CD4-positive, alpha-beta memory T cell (primary cell): ENCODE measurements at places on chromosomes 6 and 20. TPM values are rescaled to one million over a fixed set of nuclear protein-coding genes. Genes with fewer than 3 reads are reported as not detected.

- no peak for DNase-seq
Observed at GRCh38 chr6:143696664-143697000, 18.9 kb downstream of the PHACTR2 start.

GRCh38 chr20:45323731-45324130, 15.6 kb upstream of the MATN4 start:
- no peak for DNase-seq

- no peak for DNase-seq
Observed at GRCh38 chr6:34593701-34594100, 37.6 kb upstream of the SPDEF start.

GRCh38 chr6:46715141-46715540, 20.0 kb downstream of the PLA2G7 start:
- DNase-seq, result no peak

GRCh38 chr6:166395778-166396177, 13.0 kb upstream of the MPC1 start:
- no peak for DNase-seq

DNA sequence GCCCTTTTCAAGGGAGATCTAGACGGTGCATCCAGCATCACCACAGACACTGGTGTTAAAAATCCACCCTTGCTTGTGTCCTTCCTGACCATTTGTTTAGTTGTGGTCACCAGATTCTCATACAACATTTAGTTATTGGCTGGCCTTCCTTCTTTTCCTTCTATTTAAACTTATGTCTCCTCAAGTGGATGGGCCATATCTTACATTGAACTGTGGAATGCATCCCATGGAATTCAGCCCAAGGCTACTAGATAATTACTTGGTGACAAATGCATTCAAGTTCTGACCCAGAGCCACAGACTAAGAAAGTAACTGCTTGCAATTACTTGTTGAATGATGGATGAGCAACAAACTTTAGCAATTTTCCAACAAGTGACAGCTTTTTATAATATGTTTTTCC, 198.9 kb upstream of the SSTR4 start:
- no peak for DNase-seq

- DNase-seq, result no peak
Observed at GRCh38 chr6:6434151-6434550, 113.7 kb upstream of the F13A1 start.

DNA sequence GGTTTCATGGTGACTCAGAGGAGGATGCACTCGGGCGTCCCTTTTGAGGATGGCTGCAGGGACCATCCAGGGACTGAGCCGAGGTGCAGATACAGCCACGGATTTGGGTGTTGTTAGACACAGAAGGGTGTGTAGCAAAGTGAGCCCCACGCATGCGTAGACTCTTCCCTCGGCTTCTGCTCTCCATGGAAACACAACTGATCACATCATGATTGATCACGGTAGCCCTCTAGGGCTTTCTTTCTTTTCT, 606 bp upstream of the ULBP1 start:
- no peak for DNase-seq

GRCh38 chr6:164996838-164997237, 312.6 kb downstream of the C6orf118 start:
- DNase-seq, result no peak

DNA sequence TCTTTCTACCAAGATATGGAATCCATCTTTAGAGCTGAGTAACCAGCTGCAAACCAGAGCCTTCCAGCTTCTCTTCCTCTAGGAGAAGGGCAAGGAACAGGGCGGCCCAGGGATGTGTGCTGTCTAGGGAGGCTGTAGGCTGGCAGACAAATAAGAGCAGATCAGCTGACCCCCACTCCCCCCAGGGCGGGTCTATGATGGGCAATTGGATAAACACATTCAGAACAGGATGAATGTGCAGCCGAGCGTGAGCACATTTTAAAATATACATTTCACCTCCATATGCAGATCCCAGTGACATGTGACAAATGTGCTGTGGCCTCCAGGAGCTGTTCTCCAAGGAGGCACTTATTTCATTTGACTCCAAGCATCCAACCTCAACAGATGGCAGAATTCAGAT, 580.1 kb downstream of the PTPRT start:
- no peak for DNase-seq

DNA sequence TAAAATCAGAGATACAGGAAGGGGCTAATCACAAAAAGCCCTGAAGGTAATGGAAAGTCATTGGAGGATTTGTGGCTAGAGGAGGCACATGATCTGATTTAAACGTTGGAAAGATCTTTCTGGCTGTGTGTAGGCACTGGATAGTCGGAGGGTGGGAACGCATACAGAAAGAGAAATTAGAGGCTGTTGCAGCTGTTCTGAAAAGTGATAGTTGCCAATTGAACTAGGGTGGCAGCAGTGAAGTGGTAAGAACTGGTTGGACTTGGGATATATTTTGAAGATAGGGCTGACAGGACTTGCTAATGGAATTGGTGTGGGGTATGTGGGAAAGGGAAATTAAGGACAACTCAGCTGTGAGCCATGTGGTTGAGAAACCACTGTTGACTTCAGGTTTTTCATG, 223.6 kb downstream of the OGFRL1 start:
- no peak for DNase-seq

DNA sequence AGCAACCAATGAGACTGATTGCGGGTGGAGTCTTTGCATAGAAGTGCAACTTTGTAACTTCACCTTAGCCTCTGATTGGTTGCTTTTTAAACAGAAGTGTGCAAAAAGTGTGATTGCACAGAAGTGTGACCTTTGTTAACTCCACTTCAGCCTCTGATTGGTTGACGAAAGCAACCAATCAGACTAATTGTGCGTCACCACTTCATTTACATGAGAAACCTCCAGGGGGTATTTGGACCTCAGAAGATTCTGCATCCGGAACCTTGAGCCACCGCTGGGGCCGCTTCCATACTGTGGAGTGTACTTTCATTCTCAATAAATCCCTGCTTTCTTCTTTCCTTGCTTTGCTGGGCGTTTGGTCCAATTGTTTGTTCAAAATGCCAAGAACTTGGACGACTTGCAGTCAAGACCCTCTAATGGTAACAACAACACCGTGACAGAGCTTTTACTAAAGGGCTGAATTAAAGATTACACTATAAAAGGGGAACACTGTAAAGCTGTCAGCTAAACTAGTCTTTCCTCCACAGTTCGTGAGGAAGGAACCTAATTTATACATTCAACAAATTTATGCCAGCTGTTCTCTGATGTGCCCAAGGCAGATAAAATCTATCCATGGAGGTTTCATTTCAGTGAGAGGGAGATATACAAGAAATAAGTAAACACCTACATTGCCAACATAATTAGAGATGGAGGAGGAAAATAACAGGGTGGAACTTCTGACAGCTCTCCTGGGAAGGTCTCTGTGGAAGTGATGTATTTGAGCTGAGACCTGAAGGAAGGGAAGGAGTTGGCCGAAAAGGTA, 1.4 kb upstream of the HECA start:
- DNase-seq, result no peak

GRCh38 chr6:5102267-5102970, 17.3 kb downstream of the PPP1R3G start:
- no peak for DNase-seq

Gene SLC29A1
- 3.1 TPM for total RNA-seq

Gene ZNF334
- not detected for total RNA-seq

Gene MLN
- not detected for total RNA-seq

Gene SLC17A3
- 1.00 TPM for total RNA-seq

Gene COX4I2
- total RNA-seq, result not detected

Gene ITPR3
- 71.2 TPM for total RNA-seq

Gene RAB44
- not detected for total RNA-seq
